Stimulated activated CD4-positive, alpha-beta T cell treated with anti-CD3 and anti-CD28 coated beads, Interleukin-15, amount 100 ng/mL, for 1 hour (primary cell): ENCODE measurements at places on chromosomes 13 and 19.
A peak's percentile ranks its signal among the peaks of the same experiment; 100 is the strongest.

DNA sequence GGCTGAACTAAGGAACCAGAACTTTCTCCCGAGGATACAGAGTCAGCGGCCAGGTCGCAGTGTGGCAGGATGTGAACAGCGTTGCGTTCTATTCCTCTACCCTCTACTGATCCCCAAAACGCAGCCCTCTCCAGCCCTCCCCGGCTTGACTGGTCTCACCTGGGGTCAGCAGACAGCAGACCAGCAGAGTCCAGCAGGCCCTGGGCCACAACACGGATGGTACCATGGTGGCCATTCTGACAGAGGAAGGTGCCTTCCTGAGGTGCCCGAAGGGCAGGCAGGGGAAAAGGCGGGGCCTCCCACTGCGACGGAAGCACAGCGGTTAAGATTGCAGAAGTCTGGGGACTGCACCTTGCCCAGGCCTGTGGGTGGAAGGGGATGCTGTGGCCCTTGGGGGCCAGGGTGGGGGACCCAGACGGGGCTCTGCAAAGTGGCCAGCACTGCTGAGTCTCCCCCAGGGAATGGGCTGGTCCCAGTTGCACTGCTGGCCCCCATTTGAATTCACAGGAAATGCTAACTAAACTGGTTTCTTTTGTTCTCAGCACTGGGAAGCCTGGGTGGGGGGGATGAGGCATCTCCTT lies at the start of gene ICAM3:
TSS of gene ICAM3 (minus strand) at position 245 of the 581 bp plus-strand sequence. CDS start at position 235, 10 bp downstream.
- DNase-seq = peak; percentile 48

DNA sequence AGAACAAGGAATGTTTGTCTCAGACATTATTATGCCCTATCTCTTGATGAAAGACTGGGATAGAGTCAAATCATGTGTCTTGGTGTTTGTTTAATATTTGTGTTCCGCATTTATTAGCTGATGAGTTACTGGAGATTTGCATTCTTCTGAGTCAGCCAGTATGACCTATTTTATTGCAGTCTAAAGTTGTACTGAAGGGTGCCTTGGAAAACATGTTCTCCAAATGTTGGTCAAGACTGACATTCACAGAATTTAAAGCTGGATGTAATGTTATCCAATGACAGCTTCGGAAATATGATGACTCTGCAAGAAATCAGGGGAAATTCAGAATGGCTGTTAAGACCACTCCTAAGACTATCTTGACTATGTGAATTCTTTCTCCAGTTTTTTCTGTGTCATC lies 134.0 kb downstream of the KCNRG start:
- no peak for DNase-seq

GRCh38 chr19:1650650-1651567 lies 1.5 kb downstream of the TCF3 start:
- peak; percentile 27 for DNase-seq

DNA sequence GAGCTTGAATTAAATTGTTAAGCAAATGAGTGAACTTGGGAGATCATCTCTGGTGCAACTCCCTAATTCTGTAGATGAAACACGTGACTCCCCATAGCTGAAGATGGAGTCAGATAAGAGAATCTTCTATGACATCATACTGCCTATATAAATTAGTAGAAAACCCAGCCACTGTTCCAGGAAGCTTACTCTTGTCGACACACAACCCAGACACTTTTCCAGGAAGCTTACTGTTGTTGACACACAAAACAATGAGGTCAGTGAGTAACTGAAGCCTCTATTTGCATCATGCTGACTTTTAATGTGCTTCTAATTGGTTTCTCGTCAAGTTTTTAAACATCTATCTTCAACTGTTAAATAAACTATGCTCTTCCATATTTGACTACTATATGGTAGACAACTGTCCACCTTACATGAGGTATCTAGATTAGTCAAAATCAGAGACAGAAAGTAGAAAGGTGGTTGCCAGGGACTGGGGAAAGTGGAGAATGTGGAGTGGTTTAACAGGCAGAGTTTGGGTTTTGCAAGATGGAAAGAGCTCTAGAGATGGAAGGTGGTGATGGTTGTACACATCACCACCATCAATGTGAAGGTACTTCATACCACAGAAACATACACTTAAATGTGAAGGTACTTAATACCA lies 168.2 kb downstream of the FGF14 start:
- DNase-seq = no peak

- no peak for DNase-seq
Observed at GRCh38 chr19:41811036-41811435, 14.6 kb downstream of the CEACAM3 start.

- no peak for DNase-seq
Observed at GRCh38 chr13:100063906-100064305, 25.0 kb upstream of the PCCA start.

GRCh38 chr19:42117076-42117475 lies 15.2 kb downstream of the POU2F2 start:
- no peak for DNase-seq

GRCh38 chr13:46374710-46375109 lies 12.3 kb downstream of the RUBCNL start:
- DNase-seq = no peak

DNA sequence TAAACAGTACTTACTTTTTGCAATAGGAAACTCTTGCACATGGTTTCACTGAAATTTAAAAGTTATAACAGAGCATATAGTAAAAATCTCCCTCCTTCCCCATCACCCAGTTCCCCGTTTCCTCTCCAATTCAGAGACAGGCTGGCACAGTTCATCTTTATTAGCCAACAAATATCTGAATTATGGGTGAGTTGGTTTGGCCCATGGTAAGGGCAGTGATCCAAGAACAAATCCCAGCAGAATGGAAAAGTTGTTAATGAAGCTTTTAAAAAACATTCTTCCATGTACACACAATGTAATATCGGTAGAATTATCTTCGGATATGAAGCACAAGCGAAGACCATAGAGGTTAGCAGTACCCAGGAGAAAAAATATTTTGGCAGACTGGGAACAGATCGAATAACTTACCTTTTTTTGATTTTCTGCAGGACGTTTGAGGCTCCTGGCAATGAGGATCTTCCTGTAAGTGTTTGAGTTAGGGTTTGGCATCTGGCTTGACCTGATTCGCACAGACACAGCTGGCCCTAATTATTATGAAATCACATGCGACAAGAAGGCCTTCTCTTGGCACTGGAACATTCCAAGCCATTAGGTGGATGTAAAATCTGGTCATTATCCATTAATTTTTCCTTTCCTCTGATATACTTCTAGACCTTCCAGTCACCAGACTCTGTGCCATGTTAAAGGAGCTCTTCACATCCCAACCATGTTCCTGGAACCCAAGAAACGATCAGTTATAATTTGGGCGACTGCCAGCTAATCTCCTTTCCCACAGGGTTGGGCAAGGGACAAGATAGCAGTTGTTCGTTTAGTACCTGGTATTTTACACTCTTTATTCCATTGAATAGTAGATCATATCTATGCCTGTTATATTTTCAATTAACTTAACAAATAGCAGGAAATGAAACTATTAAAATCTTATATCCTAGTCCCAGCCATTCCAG lies 139.4 kb upstream of the TSC22D1 start:
- DNase-seq = no peak

DNA sequence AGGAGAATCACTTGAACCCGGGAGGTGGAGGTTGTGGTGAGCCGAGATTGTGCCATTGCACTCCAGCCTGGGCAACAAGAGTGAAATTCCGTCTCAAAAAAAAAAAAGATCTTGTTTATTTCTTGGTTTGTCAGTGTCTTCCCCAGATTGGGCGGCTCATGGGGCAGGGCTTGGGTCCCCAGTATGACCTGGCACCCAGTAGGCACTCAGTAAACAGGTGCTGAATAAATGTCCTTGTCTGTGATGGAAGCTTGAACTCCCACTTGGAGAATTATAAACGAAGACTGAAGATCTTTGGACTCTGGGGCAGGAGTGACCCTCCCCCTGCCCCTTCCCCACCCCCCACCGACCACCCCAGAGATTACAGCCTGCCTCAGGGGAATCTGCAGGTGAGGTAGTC lies 9.9 kb upstream of the FUT5 start:
- DNase-seq = no peak

- DNase-seq = no peak
Observed at GRCh38 chr13:80577926-80578670, 237.2 kb upstream of the SPRY2 start.

DNA sequence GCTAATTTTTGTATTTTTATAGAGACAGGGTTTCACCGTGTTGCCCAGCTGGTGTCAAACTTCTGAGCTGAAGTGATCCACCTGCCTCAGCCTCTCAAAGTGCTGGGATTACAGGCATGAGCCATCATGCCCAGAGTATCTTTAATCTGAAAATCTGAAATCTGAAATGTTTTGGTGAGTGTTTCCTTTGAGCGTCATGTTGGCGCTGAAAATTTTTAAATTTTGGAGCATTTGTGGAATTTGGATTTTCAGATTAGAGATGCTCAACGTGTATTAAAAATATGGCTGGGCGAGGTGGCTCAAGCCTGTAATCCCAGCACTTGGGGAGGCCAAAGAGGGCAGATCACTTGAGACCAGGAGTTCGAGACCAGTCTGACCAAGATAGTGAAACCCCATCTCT lies 5.1 kb upstream of the CPAMD8 start:
- no peak for DNase-seq

GRCh38 chr13:29578300-29579085 lies 17.0 kb downstream of the SLC7A1 start:
- DNase-seq = no peak

GRCh38 chr13:98103531-98103930 lies 39.4 kb upstream of the FARP1 start:
- no peak for DNase-seq

GRCh38 chr19:8000298-8001038 lies 5.0 kb downstream of the ELAVL1 start:
- DNase-seq = no peak

DNA sequence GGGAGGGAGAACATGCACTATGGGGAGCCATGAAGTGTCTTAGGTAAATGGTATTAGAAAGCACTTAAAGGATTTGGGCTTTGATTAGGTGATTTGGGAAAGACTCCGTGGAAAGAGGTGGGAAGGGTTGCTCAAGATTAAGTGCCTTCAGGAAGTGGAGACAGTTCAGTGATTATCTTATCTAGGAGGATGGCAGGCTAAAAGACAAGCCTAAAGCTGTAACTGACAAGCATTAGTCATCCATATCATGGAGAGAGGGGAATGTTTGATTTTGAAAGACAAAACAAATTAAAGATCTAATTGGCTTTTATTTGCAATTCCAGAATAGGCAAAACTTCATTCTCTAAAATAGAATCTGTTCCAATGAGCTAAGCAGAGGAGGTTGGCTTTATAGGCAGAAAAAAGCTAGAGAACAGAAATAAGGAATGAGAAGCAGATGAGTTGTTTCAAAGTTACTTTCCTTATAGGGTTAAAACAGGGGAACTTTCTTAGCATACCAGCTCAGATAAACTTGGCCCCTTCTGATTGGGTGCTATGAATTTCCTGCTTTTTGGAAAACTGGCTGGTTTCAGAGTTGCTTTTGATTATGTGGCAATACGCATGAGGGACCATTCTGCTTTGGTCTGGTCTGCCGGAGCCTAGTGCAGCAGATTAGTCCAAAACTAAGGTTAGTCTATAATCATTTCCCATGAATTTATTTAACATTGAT lies 1.8 kb upstream of the DIAPH3 start:
- DNase-seq = no peak

GRCh38 chr13:113897161-113897560 lies 33.3 kb upstream of the GAS6 start:
- DNase-seq = no peak

DNA sequence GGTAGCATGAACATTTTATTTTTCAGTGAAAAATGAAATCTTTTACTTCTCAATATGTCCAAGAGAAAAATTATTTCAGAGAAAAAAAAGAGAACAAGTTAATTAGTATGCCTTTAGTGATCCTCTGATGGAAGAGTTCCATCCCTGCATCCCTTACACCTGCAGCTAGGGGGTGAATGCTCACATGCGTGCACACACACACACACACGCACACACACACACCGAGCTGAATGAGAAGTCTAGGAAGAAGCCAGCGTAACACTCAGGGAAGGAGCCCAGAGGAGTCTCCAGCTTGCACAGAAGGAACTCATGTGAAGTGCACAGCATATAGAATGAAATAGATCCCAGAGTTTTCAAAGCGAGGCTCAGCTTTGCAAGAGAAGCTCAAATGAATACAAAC lies 510.5 kb downstream of the IRS2 start:
- DNase-seq = no peak

- DNase-seq = no peak
Observed at GRCh38 chr13:75804605-75805004, 168.5 kb downstream of the LMO7 start.

GRCh38 chr13:76745261-76746200 lies 140.7 kb downstream of the KCTD12 start:
- no peak for DNase-seq

DNA sequence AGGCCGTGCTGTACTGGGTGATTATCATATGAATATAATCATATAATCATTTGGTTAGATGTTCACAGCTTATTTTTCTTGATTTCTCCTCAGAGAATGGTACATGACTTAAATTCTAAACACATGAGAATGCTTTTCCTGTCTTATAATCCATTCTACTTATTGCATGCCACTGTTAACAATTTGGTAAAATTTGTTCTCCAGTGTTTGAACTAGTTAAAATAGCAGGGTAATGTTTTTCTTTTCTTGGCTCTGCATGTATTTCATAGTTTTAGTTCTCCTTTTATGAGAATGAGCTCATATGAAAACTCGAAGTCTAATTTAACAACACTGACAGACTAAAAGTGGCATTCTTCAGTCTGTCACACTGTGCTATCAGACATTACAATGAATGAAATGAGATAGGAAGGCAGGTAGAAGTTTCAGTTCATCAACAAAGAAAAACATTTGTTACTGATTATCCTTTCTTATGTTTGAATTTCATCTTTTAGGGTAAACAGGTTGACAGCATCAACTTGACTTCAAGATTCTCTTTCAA lies 10.2 kb downstream of the SPRYD7 start:
- no peak for DNase-seq

DNA sequence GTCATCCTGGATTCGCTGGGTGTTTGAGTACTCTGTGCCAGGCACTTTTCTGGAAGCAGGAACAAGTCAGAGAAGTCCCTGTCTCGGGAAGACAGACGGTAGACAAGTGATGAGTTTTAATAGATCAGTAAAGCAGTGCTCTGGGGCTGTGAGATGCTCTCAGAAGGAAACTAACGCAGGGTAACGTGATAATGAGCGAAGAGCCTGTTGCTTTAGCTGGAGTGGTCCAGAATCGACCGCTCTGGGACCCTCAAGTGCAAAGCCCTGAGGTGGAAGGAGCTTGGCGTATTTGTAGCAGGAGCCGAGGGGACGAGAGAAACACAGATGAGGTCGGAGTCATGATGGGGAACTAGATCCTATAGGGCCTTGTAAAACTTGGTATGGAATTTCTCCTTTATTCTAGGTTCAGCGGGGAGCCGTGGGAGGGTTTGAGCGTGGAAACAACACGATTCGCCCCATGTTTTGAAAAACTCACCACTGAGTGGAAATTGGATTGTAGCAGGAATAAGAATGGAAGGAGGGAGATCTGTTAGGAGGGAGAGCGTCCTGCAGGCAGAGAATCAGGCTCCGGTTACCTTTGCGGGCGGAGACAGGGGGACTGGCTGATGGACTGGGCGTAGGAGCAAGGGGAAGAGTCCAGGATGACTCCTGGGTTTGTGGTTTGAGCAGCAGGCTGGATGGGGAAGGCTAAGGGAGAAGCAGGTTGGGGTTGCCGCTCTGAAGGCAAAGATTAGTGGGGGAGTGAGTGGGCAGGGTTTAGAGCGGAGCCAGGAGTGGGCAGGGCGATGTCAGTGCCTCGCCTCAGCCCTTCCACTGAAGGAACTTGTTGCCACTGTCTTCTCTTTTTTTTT lies 763 bp downstream of the POLD1 start:
- no peak for DNase-seq
